ENCODE measurements at places on chromosomes 1 and 21.

- DNase-seq: no peak
Observed at GRCh38 chr1:228175316-228176023, 9.9 kb downstream of the IBA57 start.

- no peak for DNase-seq
Observed at GRCh38 chr1:3069491-3070308, 697 bp downstream of the PRDM16 start.

DNA sequence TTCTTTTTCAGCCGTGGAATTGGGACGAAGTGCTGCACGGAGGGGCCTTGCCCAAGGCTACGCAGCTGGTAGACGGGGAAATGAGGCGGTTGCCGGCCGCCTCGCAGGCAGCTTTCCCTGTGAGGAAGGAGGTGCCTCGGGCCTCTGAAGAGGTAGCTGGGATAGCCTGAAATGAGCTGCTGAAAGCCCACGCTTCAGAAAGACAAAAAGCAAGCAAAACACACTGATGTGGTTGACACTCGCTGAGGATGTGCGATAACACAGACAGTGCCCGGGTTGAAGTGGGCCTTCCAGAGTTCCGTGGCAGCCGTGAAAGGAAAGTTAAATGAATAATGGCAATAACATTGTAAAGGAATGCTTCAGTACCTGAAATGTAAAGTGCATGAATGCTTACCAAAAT is 47.2 kb downstream of the S1PR1 start:
- DNase-seq: no peak

- DNase-seq: no peak
Observed at GRCh38 chr1:42932442-42932941, 26.2 kb downstream of the SLC2A1 start.
